Sciatic nerve (tissue), 2 donors: ENCODE measurements at places on chromosomes 1 and 21. TPM values are rescaled to one million over a fixed set of nuclear protein-coding genes. Genes with fewer than 3 reads are reported as not detected.

The INKA2 gene
- total RNA-seq: 17.9 TPM

The VHLL gene
- total RNA-seq: not detected

The PEA15 gene
- 324 TPM for total RNA-seq

The OR6N1 gene
- total RNA-seq: not detected

The LIPI gene
- 0.98 TPM for total RNA-seq

The KCTD3 gene
- 59.4 TPM for total RNA-seq

The NMNAT2 gene
- 2.6 TPM for total RNA-seq

The GIPC2 gene
- 4.0 TPM for total RNA-seq

The FAM151A gene
- not detected for total RNA-seq

The CFAP141 gene
- not detected for total RNA-seq

The KRTAP19-6 gene
- not detected for total RNA-seq

The IFNLR1 gene
- 0.49 TPM for total RNA-seq

The GJC2 gene
- total RNA-seq: 10.5 TPM

The ASCL5 gene
- not detected for total RNA-seq

The SYNC gene
- 9.1 TPM for total RNA-seq

The NECTIN4 gene
- total RNA-seq: 0.09 TPM

The TNNI3K gene
- 9.6 TPM for total RNA-seq

The UTS2 gene
- total RNA-seq: not detected

The CELA3B gene
- total RNA-seq: 1.2 TPM

The ARHGAP29 gene
- total RNA-seq: 67.2 TPM

The PDZK1IP1 gene
- total RNA-seq: 2.4 TPM

The UBL4B gene
- not detected for total RNA-seq

The ERICH3 gene
- total RNA-seq: 0.45 TPM
